ENCODE measurements at places on chromosomes 5 and 9. TPM values are rescaled to one million over a fixed set of nuclear protein-coding genes. Genes with fewer than 3 reads are reported as not detected.

GRCh38 chr5:158874792-158875191 lies 224.9 kb downstream of the EBF1 start:
- DNase-seq: no peak

- DNase-seq: no peak
Observed at GRCh38 chr5:55102348-55102747, at the start of gene GZMA. Gene GZMA (plus strand): TSS chr5:55102646. CDS start chr5:55102683, 37 bp downstream.

Gene CDO1
- total RNA-seq: 5.8 TPM

- no peak for DNase-seq
Observed at GRCh38 chr5:21774281-21774680, 1078.9 kb downstream of the CDH12 start.

DNA sequence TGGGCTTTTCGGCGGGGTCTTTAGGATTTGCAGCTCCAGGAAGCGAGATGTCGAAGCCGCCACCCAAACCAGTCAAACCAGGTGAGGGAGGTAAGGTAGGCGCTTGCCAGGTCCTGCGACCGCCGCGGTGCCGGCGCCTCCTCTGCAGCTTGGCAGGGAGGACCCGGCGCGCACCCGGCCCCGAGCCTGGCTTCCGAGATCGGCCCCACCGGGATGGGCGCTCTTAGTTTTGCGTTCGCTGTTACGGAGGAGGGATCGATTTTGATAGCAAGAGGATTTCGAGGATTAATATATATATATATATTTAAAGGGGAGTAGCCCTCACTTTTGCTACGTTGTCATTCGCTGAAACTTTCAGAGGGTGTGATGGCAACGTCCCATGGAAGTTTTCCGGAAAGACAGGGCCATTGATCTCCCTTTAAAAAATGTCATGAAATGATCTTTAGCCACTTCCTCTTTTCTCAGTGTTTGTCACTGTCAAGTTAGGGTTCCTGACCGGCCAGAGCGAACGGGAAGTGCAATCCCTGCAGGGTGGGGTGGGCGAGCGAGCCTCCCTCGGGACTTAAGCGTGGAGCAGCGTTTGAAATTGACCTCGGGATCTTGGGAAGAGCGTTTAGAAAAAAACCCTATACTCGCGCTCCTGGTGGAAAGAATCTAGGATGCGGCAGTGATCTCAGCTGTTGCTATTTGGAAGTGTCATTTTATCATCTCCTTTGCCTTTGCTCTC lies 495 bp downstream of the OSTF1 start:
- peak; percentile 84 for DNase-seq

- no peak for DNase-seq
Observed at GRCh38 chr9:133788045-133788818, 50.1 kb upstream of the SARDH start.

Gene SLC34A1
- total RNA-seq: not detected

GRCh38 chr5:176515396-176515795 lies 21.8 kb downstream of the RNF44 start:
- DNase-seq: no peak

- no peak for DNase-seq
Observed at GRCh38 chr5:132103969-132104391, 30.4 kb downstream of the CSF2 start.

Gene CD74
- total RNA-seq: 2,212 TPM

DNA sequence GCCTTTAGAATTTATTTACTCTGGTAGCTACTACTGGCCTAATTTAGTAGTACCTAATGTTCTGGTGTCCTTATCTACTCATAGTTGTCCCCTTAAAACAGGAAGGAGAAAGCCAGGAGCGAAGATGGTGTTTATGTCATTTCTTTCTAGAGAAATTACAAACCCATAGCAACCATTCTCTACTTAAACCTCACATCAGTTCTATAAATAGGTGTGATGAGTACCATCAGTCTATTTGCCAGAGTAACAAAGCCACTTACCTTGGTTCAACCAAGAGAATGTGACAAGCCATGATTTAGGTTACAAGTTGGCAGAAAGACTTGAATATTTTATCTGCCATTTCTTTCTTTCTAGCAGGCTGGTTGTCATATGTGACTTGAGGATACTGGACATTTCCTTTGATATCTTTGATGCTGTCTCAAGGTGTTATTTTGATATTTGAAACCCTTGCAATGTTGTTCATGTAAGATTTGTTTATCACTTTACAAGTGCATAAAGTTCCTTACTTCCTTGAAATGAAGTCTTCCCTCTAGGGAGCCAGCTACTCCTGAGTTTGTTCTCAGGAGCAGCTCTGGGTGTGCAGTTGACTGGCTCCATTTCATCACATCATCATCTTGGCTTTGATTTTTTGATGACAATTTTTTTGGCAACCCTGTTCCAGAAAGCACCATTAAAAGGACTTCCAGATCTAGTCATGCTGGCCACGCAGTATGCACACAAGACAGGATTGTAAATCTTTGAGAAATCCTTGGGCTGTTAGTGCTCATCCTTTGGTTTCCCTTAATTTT lies 286.8 kb downstream of the ARHGAP26 start:
- DNase-seq: no peak

DNA sequence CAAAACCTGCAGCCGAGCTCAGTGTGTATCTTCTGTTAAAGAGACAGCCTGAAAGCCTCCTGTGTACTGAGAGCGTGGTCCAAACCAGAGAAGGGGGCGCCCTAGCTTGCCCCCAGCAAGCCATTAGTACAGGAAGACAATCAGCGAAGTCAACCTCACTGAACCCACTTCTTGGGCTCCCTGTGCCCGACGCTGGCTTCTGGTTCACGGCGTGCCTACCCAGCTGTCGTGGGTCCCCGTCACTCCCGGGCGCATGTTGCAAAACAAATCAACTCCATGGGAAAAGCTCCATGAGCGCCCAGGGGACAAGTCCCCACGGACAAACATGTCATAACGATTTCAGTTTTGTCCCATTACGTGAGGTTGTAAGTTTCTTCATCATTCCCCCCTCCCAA lies 326.9 kb downstream of the SH3GL2 start:
- no peak for DNase-seq

GRCh38 chr5:76038212-76038611 lies 45.0 kb upstream of the SV2C start:
- DNase-seq: no peak

Gene SLC46A2
- 13.0 TPM for total RNA-seq

DNA sequence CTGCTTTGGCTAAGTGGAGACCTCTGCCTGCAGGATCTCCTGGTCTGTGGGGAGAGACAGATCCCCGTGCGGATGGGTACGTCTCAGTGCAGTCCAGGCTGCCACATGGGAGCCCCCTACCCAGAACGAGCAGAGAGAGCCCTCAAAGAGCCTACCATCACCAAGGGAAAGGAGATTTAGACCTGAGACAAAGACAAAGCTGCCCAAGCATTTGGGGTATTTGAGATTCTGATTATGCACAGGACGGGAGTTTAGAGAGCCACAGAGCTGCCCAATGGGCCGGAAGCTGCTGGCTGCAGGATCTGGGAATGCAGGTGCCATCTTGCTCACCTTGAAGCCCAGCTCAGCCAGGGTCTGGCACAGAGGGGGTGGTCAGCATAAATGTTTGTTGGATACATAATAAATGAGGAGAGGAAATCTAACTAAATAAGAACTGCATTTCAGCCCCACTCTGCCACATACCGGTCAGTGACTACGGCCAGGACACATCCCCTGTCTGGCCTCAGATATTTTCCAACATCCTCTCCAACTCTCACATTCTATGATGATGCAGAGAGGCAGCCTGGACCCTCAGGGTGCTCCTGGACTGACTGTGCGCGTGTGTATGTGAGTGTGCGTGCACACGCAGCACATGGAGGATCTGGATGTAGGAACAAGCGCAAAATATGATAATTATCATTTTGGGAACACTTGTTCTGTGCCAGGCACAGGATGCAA lies 157.8 kb downstream of the FGF18 start:
- no peak for DNase-seq

GRCh38 chr5:89570557-89570956 lies 687.6 kb upstream of the MEF2C start:
- no peak for DNase-seq

- DNase-seq: no peak
Observed at GRCh38 chr5:59597690-59598546, 295.6 kb downstream of the PDE4D start.

GRCh38 chr9:16074963-16075362 lies 522.1 kb downstream of the CCDC171 start:
- DNase-seq: peak; percentile 9

- no peak for DNase-seq
Observed at GRCh38 chr5:92885950-92886349, 695.1 kb downstream of the NR2F1-AS1 start.

- no peak for DNase-seq
Observed at GRCh38 chr5:154271466-154271865, 80.9 kb downstream of the GALNT10 start.

DNA sequence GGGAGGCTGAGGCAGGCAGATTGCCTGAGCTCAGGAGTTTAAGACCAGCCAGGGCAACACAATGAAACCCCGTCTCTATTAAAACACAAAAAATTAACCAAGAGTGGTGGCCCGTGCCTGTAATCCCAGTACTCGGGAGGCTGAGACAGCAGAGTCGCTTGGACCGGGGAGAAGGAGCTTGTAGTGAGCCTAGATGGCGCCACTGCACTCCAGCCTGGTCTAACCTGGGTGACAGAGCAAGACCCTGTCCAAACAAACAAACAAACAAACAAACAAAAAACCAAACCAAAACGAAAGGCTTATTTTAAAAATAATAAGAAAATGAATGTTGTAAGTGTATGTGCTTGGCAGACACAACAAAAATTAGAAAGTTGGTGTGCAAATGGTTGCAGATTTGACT lies 536.3 kb upstream of the PTPRD start:
- DNase-seq: no peak

Gene PCDHB11
- 2.6 TPM for total RNA-seq

- no peak for DNase-seq
Observed at GRCh38 chr5:162543437-162543836, 475.9 kb downstream of the GABRG2 start.

Gene SPTLC1
- 73.8 TPM for total RNA-seq

Gene MEIKIN
- total RNA-seq: 0.85 TPM

Gene FCN2
- total RNA-seq: not detected

DNA sequence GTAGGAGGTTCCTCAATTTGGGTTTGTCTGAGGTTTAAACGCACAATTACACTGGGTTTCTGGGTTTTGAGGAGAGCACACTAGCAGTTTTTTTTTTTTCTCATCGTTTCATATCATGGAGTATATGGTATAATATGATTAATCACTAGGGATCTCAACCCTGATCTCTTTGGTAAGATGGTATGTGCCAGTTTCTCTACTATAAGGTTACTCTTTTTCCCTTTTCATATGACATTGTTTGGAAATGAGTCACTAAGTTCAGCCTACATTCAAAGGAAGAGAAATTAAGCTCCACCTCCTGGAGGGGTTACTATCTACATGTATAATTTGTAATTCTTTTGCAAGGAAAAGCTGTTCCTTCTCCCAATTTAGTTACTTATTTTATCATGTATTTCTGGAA lies 35.2 kb downstream of the MTRR start:
- no peak for DNase-seq

GRCh38 chr9:3842839-3843238 lies 317.0 kb upstream of the RFX3 start:
- no peak for DNase-seq

Gene ZNF608
- total RNA-seq: 24.0 TPM

DNA sequence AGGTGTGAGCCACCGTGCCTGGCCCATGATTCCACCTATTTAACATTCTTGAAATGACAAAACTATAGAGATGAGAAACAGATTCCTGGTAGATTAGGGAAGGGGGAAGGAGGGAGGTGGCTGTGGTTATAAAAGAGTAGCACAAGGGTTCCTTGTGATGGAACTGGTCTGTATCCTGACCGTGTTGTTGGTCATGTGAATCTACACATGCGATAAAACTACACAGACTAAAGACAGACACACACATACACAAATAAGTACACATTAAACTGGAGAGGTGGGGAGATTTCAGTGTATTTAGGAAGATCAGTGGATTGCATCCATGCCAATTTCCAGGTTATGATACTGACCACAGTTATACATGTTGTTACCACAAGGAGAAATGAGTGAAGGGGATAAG lies 60.9 kb downstream of the RNF130 start:
- no peak for DNase-seq

DNA sequence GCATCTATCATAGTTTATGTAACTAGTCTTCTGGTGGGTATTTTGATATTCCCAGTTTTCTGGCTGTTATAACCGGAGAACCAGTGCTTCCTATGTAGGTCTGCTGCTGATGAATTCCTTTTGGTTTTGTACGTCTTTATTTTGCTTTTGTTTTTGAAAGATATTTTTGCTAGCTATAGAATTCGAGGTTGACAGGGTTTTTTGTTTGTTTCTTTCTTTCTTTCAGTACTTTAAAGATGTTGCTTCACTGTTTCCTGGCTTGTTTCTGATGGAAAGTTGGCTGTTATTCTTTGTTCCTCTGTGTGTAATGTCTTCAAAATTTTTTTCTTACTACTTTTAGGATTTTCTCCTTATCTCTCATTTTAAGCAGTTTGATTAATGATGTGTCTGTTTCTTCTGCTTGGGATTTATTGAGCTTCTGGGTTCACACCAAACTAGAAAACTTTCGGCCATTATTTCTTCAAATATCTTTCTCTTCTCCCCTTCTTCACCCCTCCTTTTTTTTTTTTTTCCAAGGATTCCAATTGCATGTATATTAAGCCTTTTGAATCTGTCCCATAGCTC lies 27.5 kb downstream of the ZNF618 start:
- no peak for DNase-seq

Gene PCA3
- not detected for total RNA-seq

DNA sequence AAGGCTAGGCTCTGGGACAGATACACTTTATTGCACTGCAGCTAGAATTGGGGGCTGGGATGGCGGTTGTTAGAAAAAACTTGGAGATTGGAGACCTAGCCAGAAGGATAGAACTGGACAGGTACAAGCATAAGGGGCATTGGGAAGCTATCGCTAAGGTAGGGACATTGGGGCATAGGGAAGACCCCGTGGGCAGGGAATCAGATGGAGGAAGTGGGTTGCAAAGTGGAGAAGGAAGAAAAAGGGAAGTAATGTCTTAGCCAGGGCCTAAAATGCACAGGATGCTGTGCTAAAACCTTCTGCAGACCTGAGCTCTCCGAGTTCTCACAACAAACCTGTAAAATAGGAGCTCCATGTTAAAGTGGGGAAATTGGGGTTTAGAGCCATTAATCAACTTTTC lies 178.2 kb downstream of the ZDHHC21 start:
- DNase-seq: no peak

DNA sequence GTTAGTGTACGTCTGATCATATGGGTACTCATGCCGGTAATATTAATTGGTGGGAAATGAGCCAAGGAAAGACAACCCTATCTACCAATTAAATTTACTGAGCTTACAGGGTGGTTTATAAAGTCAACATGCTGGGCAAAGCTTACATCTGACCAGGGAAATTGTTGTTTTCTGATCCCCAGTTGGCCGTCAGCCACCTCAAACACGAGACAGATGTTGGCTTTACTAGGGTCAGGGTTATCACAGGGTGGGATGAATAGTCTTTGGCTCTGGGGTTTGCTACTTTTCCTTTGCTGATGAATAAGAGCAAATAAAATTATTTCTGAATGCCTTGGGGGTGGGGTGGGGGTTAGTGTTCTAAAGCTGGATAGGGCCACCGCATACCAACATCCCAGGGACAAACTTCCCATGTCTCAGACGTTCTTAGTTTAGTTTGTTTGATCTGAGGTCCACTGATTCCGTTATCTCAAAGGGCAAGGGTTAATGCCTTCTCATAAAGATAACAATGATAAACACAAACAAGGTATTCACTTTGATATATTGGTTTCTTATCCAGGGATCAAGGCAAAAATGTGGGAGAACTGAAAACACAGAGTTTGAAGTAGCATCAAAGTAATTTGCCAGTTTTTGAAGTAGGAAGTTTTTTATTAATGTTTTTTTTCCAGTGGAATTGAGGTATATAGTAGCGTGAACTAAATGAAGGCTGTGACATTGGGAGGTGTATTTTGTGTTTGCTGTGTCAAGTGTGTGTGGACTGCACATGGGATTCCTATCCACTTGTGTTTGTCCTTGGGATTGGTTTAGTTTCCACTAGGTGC lies 109.1 kb upstream of the RPS23 start:
- no peak for DNase-seq

All from left lung (tissue), 14 donors.